Activated CD4-positive, alpha-beta T cell treated with anti-CD3 and anti-CD28 coated beads, Interleukin-2, Interleukin-6, amounts not matched to agents 100 ng/mL and 50 ng/mL, durations not matched to agents 16 hours and 8 hours (primary cell): ENCODE measurements at places on chromosomes 2 and 18.
A peak's percentile ranks its signal among the peaks of the same experiment; 100 is the strongest.

DNA sequence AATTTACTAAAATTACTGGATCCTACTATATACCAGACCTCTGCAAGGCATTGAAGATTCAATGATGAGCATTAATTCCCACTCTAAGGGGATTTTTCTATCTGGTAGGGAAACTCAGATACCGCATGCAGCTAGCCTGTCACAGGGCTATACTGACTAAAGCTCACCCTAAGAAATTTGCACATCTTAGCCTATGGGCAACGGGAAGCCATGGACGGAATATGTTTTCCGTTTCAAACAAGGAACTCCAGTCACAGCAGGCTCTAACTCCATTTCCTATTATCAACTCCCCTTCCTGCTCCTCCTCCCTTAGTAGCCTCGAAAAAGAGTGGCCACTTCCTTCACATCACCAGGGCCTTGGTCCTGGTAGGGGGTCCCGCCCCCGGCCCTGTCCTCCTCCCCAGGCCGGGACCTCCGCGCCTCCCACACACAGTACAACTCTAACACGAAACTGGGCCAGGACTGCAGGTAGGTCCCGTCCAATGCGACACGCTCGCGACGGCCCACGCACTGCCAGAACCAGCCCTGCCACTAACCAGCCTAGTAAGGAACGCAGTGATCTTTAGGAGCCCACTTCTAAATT lies 659 bp upstream of the COX5B start:
- no peak for DNase-seq

GRCh38 chr2:134866498-134867099 lies 28.2 kb downstream of the ACMSD start:
- DNase-seq, result no peak

DNA sequence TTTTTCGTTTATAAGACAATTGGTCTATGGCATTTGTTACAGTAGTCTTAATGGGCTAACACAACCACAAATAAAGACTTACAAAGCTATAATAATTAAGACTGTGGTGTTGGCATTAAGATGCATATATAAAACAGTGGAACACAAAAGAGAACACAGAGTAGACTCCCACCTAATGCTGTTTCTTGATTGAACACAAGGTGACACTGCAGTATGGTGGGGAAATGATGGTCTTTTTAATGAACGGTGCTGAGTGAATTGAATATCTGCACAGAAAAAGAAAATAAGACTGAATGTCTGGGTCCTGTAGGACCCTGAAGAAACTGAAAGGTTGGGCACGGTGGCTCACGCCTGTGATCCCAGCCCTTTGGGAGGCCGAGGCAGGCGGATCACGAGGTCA lies 1136.6 kb upstream of the NXPH2 start:
- no peak for DNase-seq

DNA sequence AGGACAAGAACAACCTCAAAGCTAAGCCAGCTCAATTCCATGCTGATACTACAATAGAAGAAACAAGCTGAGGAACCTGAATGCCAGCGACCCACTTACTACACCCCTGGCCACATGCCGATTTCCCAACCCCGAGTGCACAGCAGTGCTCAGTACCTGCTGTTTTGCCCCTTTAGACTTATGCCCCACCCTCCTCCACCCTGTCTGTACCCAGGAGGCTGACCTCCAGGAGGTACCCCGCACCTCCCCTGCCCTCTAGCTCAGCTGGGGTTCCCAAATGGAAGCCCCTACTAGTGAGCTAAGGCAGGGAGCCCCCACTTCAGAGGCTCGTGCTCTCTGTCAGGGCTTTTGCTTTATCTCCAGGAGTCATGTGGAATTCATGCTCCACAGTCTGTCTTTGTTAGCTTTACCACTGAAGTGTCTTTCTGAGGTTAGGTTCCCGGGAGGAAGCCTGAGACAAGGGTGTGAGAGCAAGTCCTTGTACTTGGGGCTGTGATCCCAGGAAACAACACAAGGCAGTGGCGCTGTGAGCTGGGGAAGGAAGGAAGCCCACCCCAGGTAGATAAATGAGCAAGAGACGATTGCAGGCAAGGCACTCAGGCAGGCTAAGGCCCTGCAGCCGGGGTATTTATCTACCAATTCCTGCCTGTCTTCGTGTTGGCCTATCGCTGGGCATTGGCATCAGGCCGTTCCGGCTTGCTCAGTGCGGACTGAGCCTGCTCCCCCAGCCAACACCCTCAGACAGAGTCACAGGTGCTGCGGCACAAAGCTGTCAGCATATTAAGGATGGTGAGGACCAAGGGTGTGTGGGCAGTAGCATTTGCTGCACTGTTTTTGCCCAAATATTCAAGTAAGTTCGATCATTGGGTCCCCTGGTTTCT lies 220.5 kb downstream of the CYP26B1 start:
- DNase-seq, result no peak

DNA sequence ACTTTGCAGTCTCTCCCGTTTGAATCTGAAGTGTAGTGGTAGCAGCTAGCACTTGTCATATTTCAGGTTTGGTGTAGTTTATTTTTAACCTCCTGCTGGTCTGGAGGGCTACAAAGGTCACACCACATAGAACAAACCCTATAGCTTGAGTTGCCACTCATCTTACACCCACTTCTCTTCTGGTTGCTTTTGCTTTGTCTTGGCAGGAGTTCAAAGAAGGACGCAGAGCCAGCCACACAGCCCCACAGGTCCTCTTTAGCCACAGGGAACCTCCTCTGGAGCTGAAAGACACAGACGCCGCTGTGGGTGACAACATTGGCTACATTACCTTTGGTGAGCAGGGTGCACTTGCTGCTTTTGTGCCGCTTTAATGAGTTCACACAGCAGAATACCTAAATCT lies 15.6 kb upstream of the GPBAR1 start:
- no peak for DNase-seq

DNA sequence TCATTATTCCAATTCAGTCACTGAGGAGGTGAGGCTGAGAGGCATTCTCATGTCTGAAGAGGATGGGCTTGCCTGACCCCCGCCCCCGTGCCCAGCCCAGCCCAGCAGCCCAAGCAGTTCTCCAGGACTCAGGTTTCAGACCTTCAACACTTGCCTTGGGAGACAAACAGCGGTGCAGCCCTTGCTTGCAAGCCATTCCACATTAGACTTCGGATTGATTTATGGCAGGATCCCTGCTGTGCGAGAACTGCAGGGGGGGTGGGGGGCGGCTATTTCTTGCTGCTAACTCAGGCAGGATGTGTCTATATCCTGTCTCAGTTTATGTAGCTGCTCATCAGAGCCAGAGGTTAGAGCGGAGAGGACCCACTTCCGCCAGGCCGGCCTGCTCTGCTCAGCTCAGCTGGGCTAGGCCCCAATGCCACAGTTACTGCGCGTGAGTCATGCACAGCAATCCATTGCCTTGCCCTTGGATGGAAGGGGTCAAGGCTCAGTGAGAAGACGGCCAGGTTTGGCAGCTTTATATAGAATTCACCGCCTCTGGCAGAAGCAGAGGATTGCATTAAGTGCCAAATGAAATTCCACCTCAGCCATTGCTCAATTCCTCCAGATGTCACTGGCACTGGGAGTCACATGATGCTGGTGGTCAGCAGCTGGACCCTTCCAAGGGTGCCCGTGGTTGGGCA lies 1.8 kb downstream of the GYPC start:
- peak; percentile 91 for DNase-seq

DNA sequence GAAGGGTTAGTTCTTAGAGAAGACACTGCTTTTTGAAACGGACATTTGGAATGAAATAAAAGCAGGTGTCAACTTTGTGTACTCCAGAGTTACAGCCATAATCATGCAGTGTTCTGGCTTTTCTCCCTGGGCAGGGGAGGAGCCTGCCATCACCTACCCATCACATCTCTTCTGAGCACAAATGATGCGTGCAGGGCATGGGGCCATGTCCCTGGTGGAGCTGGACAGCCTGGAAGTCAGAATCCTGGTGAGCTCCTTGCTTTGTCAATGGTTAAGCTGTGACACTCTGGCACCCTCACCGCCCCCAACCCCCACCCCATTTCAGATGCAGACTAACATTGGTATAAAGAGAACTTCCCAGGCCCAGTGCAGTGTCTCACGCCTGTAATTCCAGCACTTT lies 53.1 kb downstream of the PDCL3 start:
- DNase-seq, result no peak

GRCh38 chr2:160407393-160408172 lies 86.0 kb downstream of the RBMS1 start:
- peak; percentile 60 for DNase-seq

GRCh38 chr2:177852389-177852788 lies 220.2 kb downstream of the PDE11A start:
- DNase-seq, result no peak

DNA sequence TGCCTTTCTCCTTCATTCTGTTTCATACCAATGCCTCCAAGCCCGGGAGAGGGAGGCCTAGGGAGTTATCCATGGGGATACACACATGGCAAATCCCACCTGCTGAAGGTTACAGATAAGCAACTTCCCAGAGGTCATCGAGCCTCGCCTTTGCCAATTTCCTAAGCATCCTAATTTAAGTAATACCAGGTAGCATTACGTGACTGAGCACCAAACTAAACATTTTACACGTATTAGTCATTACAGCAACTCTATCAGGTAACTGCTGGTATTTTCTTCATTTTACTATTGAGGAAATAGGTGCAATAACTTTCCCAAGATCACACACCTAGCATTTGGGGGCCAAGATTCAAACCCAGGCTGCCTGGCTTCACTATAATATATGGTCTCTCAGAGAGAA lies 30.1 kb upstream of the BZW1 start:
- DNase-seq, result no peak

GRCh38 chr2:19488009-19488691 lies 129.7 kb upstream of the OSR1 start:
- peak; percentile 79 for DNase-seq

- peak; percentile 77 for DNase-seq
Observed at GRCh38 chr2:174778085-174778981, 14.1 kb upstream of the CHRNA1 start.

DNA sequence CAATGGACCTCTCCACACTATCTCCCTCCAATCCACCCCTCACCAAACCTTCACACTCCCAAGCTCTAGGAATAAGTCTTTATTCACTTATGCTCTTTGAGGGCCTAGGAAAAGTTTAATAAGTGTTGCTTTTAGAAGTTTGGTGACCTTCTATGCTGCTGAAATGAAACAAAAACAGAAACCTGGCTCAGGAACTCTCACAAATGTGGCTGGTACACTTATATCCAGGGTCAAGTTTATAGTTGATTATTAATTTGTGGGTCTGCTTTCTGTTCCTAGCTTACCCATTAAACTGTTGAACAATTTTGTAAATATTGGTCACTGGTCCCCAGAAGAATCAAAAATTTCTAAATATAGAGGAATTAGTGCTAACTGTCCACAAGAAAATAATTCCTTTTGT lies 14.2 kb upstream of the ANKRD44 start:
- no peak for DNase-seq

DNA sequence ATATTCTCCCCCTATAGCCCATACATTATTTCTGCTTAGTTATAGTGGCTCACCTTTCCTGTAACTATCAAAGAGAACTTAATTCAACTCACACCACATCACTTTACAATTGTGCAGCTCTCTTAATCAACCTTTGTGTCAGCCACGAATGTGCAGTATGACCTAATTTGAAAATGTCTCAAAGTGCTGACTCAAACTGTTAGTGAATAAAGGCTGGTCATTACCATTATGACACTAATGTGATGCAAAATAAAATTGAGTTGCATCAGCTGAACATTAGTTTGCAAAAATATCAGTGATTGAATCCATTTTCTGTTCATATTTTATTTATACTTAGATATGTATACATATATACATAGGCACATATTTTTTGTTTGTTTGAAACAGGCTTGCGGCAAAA lies 251.8 kb downstream of the MEIS1 start:
- DNase-seq, result peak; percentile 30

- no peak for DNase-seq
Observed at GRCh38 chr2:23803264-23803964, 123.5 kb downstream of the ATAD2B start.

- DNase-seq, result no peak
Observed at GRCh38 chr18:42640160-42640559, 475.3 kb downstream of the RIT2 start.

DNA sequence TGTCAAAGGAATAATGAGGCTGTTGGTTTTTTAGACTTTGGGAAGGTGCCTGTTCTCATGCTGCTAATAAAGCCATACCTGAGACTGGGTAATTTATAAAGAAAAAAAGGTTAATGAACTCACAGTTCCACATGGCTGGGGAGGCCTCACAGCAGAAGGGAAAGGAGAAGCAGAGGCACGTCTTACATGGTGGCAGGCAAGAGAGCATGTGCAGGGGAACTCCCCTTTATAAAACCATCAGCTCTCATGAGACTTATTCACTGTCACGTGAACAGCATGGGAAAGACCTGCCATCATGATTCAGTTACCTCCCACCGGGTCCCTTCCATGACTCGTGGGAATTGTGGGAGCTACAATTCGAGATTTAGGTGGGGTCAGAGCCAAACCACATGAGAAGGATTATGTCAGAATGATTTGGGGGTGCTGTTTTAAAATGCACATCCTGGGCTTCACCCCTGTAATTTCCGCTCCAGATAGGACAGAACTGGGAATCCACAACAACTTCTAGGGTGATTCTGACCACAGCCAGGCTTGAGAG lies 37.8 kb downstream of the TCF7L1 start:
- DNase-seq, result no peak

GRCh38 chr2:163667064-163667887 lies 68.5 kb downstream of the FIGN start:
- no peak for DNase-seq

- DNase-seq, result no peak
Observed at GRCh38 chr2:70141902-70142589, 48.8 kb downstream of the C2orf42 start.

DNA sequence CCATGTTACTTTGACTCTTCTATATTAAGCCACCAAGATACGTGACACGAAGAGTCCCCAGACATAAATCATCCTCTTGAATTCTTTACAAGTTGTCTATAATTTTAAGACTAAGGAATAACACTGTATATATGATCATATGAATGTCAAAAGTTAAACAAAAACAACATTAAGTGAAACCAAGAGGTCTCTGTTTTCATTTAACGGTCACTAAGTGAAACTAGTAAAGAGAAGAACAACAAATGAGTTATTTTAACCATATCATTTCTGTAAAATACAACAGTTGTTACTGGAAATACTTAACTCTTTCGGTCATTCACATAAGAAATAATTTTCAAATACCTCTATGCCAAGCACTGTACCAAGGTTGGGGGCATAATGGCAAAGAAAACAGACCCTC lies 45.7 kb upstream of the STK17B start:
- no peak for DNase-seq

DNA sequence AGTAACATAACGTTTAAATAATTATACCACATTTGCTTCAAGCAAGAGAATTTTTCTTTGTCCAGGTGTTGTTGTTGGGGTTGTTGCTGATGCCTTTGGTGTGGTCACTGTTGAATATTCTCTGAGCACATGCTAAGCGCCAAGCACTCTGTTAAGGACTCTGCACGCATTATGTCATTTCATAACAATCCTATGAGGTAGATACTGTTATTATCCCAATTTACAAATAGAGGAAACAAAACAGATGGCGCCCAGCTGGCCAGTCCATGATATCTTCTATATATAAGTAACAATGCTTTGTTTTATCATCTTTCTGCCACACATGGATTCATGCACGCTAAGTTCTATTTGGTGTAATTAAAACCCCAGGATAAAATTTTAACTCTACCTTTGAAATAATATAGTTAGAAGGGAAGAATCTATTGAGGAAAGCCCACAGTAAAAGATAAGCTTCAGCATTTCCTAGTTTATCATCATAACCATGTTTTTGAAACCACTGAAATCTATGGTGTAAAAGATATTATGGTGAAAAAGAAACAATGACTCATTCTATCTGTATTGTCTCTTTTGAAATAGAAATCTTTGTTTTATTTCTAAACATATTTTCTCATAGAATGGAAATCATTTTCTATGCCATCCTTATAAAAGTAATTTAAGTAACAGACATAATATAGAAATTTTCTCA lies 199.7 kb downstream of the PID1 start:
- no peak for DNase-seq
